ENCODE measurements at places on chromosomes 3 and 15.

DNA sequence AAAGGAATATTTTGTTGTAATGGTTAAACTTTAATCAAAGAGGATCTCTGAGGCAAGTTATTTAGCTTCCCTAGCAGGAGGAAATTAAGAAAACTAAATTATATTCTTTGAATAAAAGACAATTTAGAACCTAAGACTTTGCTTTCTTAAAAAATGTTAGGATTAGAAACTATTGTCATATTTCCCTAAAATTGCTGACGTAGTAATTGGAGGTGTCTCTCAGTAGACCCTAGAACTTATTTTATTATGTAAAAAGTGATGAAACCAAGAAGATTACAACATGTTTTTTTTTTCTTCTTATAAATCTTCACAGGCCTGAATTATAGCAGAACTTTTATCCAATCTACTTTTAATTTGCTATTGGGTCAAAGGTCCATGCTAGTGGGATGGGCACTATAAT lies 363.3 kb upstream of the THRB start:
- DNase-seq = no peak

GRCh38 chr3:183991403-183991802 lies 26.3 kb downstream of the ABCC5 start:
- DNase-seq = no peak

DNA sequence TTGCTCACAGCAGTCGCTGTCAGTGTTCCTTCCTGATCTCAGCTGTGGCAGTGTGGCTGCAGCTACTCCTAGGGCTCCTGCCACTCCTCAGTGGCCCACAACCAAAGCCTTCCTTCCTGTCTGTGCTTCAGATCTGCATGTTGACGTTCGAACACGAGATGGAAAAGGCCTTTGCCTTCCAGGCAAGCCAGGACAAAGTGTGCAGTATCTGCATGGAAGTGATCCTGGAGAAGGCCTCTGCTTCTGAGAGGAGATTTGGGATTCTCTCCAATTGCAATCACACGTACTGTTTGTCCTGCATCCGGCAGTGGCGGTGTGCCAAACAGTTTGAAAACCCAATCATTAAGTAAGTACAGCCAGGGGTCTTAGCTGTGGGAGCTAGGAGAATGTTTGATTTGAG lies 17.8 kb downstream of the MKRN2 start:
- no peak for DNase-seq

DNA sequence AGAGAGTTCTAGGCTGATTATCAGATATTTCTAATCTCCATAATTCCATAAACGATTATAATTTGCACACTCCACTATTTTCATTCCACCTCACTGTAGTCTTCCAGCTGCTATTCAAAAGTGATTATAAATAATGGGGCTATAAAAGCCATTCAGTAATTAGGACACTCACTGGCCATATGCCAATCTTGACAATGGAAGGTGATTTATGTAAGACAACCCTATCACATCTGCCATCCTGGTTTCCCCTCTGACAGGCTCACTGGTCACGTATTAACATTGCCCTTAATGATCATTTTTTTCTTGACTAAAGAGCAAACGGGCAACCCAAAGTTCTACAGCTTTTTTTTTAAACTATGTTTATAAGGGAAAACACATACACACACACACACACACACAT lies 402.4 kb downstream of the MAGI1 start:
- DNase-seq = no peak

GRCh38 chr3:51958603-51959521 lies 3.7 kb downstream of the GPR62 start:
- DNase-seq = no peak

DNA sequence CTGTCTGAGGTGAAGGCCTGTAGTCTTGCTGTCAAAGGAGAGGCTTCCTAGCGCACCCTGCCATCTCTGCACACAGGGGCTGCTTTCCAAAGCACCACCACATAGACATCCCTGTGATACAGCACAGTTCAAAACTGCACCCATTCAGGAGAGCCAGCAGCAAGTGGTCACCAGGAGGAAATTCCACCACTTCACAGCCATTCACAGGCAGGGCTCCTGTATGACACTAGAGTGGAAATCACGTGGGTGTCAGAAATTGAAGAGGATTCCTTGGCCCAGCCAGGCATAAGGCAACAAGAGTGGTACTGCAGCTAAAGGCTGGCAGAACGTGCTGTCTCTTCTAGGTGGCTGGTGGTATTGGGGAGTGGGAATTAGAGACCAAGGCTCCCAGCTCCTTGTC lies 102.8 kb downstream of the RFTN1 start:
- no peak for DNase-seq

GRCh38 chr3:47865192-47865591 lies 62.3 kb downstream of the DHX30 start:
- DNase-seq = no peak
